Activated CD4-positive, alpha-beta T cell treated with anti-CD3 and anti-CD28 coated beads, Interleukin-2, Interleukin-6, amounts not matched to agents 100 ng/mL and 50 ng/mL, durations not matched to agents 16 hours and 8 hours (primary cell): ENCODE measurements at places on chromosomes 4 and X.

DNA sequence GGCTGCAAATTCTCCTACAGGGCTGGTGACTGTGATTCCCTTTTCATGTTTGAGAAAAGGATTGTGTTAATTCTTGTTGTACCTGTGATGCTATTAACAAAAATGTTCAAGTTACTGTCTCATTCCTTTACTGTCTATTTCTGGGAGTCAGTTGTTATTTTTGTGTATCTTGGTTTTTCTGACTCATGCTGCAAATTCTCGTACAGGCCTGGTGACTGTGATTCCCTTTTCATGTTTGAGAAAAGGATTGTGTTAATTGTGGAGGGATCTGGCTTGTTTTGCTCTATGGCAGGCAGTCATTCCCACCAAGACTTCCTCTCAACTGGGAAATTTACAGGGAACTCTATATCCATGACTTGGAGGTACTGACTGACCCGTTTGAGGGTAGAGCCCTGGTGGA is 693.4 kb upstream of the INTU start:
- DNase-seq: no peak

DNA sequence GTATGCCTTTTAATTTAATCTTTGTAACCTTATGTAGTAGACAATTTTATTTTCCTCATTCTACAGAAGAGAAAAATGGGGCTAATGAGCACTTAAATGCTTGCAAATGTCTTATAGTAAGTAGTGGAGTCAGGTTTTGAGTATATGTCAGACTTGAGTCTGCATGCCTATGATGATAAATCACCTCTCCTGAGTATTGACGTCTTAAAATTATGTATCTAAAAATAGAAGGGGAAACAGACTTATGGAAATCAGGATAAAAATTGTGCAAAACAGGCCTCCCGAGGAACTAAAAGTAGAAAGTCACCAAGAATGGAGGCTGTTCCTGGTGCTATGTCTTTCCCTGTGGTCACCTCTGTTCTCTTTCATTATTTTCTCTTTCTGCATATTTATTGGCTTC is 92.7 kb downstream of the STIM2 start:
- no peak for DNase-seq

GRCh38 chrX:19629541-19629940 is 114.2 kb upstream of the MAP3K15 start:
- no peak for DNase-seq

GRCh38 chrX:13022926-13023325 is 21.5 kb downstream of the FAM9C start:
- no peak for DNase-seq

DNA sequence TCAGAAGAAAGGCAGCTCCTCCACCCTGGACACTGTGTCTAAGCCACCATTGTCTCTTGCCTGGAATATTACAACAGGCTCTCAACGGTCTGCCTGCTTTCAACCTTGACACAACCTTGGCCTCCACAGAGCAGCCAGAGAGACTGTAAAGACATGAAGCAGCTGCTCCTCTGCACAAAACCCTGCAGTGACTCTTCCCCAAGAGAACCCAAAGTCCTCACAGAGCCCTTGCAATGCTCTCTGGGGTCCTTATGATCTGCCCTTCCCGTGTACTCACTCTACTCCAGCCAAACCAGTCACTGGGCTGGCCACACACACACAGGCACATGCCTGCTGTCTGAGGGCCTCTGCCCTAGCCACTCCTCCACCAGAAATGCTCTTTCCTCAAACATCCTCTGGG is 75.9 kb upstream of the CPEB2 start:
- DNase-seq: no peak

- DNase-seq: no peak
Observed at GRCh38 chr4:77036206-77036605, 39.6 kb downstream of the CCNI start.

DNA sequence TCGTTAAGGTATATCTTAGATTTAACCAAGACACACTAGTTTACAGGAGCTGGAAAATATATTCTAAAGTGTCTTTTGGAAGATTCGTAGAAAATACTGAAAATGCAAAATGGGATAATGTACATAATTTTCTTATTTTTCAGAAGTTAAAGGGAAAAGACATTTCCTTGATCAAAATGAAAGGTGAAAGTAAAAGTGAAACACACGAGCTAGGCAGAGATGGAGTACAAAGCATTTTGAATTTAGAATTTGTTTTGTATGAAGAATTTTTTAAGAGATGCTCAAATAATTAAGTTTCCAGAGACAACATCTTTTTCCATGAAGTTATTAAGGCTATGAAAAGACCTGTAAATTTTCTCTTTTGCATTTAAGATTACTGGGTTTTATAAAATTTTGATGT is 2192.6 kb upstream of the AGA start:
- no peak for DNase-seq

DNA sequence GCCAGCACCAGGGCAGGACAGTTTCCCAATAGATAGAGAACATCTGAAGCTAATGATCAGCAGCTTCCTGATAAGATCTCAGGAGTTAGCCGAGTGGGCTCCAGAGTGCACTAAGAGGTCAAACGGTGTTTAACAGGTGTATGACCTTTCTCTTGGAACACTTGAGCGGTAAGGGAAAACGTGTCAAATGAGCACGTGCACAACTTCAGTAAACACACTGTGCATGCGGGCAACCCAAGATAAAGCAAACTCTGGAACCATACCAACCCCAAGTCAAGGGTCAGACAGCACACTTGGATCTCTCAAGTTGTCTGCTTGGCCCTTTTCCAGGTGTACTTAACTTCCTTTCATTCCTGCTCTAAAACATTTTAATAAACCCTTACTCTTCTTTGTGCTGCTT is 1941.5 kb upstream of the PCDH10 start:
- no peak for DNase-seq

DNA sequence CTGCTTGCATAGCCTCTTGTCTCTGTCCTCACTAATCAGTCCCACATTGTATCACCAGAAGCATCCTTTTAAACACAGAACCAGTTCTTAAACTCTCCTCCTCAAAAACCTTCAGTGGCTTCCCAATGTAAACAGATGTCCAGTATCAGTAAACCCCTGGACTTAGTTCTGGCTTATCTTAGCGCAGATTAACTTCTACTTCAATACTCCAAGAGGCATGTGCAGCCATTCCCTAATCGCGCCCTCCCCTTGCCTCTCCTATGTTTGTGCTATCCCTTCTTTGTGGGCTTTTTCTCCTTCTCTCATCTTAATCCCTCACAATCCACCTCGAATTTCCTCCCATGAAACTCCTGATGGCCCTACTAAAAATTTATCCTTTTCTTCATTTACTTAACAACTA is 193.8 kb downstream of the FBXO8 start:
- no peak for DNase-seq

GRCh38 chr4:2950221-2950989 is 12.8 kb downstream of the NOP14 start:
- DNase-seq: no peak

GRCh38 chrX:132858018-132858417 is 100.4 kb downstream of the HS6ST2 start:
- DNase-seq: peak; percentile 32

- peak; percentile 85 for DNase-seq
Observed at GRCh38 chrX:37745354-37745753, 34.5 kb upstream of the CYBB start.

- no peak for DNase-seq
Observed at GRCh38 chr4:185167234-185167633, 24.2 kb downstream of the SLC25A4 start.

DNA sequence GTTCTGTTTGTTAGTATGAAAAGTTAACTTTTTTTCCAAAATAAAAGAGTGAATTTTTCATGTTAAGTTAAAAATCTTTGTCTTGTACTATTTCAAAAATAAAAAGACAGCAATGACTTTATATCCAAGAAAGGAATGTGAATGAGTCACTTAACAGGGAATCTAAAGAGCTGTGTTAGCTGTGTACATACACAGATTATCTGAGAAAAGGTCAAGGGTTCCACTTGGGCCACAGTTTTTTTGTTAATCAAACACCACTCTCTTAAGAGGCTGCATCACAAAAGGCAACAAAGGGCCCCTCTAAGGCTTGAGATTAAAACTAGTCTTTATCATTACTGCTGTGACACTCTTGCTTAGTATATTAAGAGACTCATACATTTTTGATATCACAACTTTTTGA is 82.1 kb downstream of the FIP1L1 start:
- DNase-seq: no peak

DNA sequence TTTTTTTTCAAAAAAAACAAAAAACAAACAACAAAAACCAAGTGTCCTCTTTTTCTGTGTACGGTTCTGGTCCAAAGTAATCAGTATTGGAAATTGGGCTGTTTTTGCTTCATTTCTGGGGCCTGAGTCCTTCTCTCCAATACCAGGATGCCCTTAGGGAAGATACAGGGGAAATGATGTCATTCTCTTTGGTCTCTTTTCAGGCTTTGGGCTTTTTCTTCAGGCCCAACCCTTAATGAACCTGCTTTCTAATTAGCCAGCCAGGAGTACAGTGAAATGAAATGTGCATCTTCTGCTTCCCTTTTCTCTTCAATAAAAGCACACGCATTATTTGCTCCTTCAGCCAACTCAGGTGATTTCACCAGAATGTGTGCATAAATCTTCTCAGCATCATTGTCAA is 52.6 kb upstream of the RBPJ start:
- DNase-seq: no peak

DNA sequence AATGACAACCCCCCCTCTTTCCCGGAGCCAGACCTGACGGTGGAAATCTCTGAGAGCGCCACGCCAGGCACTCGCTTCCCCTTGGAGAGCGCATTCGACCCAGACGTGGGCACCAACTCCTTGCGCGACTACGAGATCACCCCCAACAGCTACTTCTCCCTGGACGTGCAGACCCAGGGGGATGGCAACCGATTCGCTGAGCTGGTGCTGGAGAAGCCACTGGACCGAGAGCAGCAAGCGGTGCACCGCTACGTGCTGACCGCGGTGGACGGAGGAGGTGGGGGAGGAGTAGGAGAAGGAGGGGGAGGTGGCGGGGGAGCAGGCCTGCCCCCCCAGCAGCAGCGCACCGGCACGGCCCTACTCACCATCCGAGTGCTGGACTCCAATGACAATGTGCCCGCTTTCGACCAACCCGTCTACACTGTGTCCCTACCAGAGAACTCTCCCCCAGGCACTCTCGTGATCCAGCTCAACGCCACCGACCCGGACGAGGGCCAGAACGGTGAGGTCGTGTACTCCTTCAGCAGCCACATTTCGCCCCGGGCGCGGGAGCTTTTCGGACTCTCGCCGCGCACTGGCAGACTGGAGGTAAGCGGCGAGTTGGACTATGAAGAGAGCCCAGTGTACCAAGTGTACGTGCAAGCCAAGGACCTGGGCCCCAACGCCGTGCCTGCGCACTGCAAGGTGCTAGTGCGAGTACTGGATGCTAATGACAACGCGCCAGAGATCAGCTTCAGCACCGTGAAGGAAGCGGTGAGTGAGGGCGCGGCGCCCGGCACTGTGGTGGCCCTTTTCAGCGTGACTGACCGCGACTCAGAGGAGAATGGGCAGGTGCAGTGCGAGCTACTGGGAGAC is 1.6 kb downstream of the PCDH10 start:
- no peak for DNase-seq

- no peak for DNase-seq
Observed at GRCh38 chr4:153223930-153224329, 19.7 kb downstream of the TRIM2 start.

DNA sequence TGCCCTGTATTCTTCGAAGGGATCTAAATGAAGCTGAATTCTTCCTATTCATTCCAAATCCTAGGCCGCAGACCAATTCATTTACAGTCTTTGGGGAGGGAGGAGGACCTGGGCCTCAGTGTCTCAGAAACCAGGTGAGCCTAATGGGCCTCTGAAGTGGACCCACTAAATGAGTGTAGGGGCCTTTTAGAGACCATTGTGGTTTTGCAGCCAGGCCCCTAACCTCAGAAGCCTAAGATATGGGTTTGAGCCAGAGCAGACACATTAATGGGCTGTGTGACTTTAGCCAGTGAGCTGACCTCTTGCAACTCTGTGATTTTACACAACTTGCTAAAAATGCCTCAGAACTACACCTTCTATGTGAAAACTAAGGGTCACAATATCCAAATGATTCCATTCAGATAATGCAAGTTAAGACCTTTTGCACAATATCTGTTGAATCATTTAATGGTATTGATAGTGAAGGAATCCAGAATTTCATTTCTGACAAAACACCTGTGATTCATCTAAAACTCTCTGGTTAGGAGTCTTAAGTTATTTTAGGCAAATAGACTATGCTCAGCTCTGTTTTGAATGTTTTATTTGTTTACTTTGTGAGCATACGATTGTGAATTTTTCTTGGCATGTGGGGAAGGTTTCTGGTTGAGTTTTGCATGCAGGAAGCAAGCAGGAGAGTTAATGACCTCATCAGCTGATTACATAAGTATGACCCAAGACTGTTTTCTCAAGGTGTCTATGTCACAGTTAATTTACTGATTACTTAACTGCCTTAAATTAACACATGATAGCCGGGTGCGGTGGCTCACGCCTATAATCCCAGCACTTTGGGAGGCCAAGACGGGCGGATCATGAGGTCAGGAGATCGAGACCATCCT is 75.0 kb downstream of the EVC start:
- DNase-seq: no peak

- DNase-seq: no peak
Observed at GRCh38 chr4:3598695-3599227, 66.5 kb upstream of the LRPAP1 start.

DNA sequence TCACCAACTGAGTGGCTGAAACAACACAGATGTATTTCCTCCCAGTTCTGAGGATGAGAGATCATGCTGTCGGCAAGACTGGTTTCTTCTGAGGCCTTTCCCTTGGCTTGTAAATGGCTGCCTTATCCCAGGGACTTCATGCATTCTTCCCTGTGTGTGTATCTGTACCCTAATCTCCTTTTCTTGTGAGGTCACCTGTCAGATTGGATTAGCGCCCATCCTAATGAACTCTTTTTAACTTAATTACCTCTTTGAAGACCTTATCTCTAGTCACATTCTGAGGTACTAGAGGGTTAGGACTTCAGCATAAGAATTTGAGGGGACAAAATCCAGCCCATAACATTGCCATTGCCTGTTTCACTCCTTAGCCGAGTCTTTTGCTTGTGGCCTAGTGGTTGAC is 59.5 kb upstream of the TMEM150C start:
- DNase-seq: no peak

DNA sequence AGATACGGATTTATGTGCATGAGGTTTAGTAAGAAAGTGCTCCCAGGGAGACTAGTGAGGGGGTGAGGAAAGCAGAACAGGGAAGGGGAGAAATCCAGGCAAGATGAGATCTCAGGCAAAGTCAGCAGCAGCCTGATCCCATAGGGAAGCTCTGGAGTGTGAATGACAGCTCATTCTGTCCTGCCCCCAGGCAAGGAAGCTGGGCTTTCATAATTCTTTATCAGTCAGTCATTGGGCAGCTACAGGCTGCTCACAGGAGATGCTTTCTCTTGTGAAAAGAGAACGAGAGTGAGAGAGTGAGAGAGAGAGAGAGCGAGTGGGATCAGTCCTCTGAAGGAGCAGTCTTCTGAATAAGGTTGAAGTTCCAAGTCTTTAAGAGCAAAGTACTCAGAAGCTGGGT is 48.1 kb downstream of the SRPX start:
- DNase-seq: no peak
